ENCODE measurements at places on chromosomes 1 and 21.
A peak's percentile ranks its signal among the peaks of the same experiment; 100 is the strongest.

GRCh38 chr1:8669606-8670335, 147.7 kb downstream of the RERE start:
- no peak for DNase-seq

GRCh38 chr1:110053552-110054428, 16.7 kb downstream of the ALX3 start:
- peak; percentile 2 for DNase-seq

- DNase-seq, result no peak
Observed at GRCh38 chr1:151502859-151503780, 8.1 kb upstream of the CGN start.

DNA sequence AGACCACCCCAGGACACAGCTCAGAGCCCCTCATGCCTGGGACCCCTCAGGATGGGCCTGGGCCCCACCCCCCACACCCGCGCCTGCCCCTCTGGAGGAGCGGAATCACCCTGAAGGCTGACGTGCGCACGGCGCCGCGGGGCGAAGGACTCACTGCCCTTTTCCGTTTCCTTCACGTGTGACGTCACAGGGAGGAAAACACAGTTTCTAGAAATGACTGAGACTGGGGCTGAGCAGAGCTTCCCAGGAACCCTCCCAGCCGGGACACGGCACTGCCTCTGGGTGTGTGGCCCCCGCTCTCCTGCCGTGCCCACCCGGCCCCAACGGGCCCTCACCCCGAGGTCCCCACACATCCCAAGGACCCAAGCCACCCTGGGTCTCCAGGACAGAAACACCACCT, 5.4 kb upstream of the TNFRSF4 start:
- DNase-seq, result no peak

- no peak for DNase-seq
Observed at GRCh38 chr1:75579046-75579445, 31.9 kb downstream of the SLC44A5 start.

DNA sequence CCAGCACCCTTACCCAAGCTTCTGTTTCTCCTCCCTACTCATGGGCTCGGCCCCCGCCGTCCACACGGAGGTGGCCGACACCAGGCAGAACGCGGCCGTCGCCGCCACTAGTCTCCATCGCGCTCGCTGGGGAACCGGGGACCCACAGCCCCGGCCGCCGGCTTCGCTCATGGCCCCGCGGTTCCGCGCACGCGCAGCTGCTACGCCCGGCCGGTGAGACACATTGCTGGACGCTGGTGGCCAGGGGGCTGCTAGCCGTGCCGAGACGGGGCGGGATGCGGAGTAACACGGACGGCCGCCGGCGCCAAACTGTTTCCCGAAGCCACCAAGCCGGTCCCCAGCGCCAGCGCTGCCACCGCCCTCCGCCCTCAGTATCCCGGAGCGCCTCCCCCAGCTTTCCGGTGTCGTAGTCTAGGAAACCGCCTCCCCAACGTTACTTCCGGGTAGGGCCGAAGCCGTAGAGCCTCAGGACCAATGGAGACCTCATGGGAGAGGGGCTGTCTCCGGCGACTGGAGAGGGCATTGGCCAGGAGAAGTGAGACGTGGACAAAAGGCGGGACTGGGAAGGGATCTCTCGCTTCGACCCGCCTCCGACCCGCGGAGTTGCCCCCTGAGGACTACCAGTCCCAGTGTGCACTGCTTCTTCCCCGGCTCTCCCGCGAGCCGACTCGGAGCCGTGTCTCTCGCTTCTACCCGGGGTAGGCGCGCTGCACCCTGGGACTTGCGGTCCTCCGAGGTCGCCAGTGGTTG, at the start of gene EDEM3:
TSS of gene EDEM3 (minus strand) at position 383 of the 750 bp plus-strand sequence. CDS start at position 171, 212 bp downstream.
- DNase-seq, result peak; percentile 97

DNA sequence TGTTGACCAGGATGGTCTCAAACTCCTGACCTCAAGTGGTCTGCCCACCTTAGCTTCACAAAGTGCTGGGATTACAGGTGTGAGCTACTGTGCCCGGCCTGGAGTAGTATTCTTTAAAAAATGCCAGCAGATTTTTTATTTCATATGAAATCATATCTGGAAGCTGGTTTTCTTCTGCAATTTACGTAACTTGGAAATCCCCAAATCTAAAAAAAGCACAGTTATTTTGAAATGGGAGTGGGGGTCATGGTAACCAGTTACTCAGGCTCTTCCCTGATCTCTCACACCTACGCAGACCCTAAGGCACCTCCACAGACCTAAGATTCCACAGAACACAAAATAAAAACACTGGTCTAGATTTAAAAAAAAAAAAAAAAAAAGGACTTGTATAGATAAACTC, 219.8 kb downstream of the DAB1 start:
- DNase-seq, result no peak

DNA sequence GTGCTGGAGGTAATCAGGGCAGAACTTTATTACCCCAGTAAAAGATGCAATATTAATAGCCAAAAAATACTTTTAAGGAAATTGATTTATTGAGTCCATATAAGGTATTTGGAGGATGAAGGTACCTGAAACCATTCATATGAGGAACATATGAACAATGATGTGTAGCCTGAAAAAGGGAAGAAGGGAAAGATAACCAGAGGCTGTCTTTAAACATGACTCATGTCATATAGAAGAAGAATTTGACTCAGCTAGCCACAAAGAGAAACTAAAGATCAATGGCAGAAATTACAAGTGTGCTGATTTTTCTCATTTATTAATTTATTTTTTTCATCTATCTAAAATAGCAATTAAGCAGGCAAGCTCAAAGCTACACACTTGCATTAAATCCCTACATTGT, 136.2 kb upstream of the DUSP10 start:
- no peak for DNase-seq

- no peak for DNase-seq
Observed at GRCh38 chr1:90007979-90008404, 13.1 kb downstream of the ZNF326 start.

DNA sequence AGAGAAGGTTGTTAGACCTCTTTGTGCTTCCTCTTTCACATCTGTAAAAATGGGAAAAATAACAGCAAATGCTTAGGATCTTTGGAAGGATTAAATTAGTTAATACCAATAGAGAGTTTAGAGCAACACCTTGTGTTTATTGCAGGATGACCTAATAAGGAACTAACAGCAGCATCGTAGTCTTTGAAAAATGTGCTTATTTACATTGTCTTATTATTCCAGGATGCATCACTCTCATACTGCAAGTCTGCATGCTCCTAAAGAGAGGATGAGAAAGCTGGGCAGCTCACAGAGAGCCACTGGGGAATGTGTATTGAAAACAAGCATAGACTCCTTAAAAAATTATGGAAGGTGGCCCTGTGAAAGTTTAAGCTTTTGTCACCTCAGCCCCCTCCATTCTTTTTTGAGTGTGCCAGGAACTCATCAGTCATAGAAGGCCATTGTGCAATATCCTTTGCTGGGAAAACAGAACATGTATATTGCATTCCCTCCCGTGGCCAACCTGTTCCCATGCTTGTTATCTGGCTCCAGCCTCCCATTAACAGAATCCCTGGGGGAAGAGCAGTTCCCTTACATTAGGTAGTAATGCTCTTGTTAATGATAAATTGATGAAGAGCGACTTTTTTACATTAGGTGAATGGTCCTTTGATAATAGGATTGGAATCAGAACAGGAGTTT, 180.7 kb downstream of the ZNF326 start:
- DNase-seq, result no peak

GRCh38 chr1:228356897-228357680, 49.5 kb downstream of the TRIM11 start:
- no peak for DNase-seq

GRCh38 chr1:83113652-83114051, 885.3 kb downstream of the TTLL7 start:
- DNase-seq, result no peak

DNA sequence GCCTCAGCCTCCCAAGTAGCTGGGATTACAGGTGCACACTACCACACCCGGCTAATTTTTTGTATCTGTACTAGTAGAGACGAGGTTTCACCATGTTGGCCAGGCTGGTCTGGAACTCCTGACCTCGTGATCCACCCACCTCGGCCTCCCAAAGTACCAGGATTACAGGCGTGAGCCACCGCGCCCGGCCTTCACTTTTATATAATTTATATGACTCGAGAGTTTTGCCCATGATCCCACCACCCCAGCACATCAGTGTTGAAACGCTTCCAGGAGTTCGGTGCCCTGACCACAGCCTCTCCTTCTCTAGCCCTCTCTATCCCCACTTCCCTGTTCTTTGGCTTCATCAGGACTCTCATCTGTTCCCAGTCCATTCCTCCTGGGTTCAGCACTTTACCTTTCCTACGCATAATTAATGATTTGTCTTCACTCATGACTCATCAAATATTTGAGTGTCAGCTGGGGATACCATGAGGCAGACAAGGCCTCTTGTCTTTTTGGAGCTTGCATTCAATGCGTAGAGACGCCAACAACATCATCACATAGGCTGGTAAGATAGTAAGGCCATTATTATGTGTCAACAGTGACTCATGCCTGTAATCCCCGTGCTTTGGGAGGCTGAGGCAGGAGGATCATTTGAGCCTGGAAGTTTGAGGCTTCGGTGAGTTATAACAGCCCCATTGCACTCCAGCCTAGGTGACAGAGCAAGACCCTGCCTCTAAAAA, 1.4 kb downstream of the PMF1 start:
- DNase-seq, result no peak

GRCh38 chr21:43654806-43655489, 4.3 kb downstream of the HSF2BP start:
- DNase-seq, result no peak

GRCh38 chr1:18413541-18414305, 67.0 kb upstream of the KLHDC7A start:
- DNase-seq, result peak; percentile 33

- no peak for DNase-seq
Observed at GRCh38 chr1:177211231-177211630, 40.5 kb downstream of the BRINP2 start.

DNA sequence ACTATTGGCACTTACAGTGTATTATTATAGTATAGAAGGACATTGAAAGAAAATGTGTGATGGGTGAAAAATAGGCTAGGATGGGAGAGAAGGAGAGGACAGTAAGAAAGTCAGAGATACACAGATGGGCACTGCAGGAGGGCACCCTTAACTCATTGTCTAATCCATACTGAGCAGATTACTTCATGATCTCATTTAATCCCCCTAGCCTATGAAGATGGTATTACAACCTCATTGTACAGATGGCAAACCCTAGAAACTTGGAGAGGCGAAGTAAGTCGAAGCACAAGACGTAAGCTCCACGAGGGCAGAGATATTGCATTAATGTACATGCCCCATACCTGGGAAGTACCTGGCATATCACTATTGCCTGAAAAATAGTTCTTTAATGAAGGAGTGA, 346.9 kb upstream of the DAB1 start:
- no peak for DNase-seq

DNA sequence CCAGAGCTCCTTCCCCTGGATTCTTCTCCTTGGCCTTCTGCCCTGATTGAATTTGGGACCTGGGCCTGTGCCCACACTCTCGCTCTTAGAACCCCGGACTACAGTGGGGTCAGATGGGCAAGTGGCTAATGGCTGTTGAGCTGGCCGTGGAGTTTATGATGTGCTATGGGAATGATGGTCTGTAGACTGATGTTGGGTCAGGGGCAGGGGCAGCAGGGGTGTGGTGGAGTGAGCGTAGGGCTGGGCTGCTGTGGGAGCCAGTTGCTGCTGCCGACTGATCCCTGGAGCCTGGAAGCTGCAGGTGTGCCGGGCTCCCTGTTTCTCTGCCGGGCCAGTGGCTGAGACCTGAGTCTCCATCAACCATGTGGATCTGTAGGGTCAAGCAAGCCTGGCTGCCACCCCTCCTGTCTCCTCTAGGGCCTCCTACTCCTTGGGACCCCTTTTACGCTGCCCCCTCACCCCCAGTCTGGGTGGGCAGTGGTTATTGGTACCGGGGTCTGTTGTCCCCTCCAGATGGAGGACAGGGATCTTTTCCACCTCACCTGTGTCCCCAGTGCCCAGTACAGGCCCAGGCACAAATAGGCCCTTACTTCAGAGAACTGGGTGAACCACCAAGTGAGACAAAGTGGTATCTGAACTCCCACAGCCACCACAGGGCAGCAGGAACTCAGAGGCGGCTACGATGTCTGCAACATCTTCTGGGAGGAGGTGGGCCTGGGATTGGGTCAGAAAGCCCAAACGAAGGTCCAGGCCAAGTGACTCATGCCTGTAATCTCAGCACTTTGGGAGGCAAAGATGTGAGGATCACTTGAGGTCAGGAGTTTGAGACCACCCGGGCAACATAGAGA, 5.1 kb downstream of the PODN start:
- no peak for DNase-seq

GRCh38 chr1:96764469-96764868, 42.9 kb downstream of the PTBP2 start:
- DNase-seq, result no peak

DNA sequence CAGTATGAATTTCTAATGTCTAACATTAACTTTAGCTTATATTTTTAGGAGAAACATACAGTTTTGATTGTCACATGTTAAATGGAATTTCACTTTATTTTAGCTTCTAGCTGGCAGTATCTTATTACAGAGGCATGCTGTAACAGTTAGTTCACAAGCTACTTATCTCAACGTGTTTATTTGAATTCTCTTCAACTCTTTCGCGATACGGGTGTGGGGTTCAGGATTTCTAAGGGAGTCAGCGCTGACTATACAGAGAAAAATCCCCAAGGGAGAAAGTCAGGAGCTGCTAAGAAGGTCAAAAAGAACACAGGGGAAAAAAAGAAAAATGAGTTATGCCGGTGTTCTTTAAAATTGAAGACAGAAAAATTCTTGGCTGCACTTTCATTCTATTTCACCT, 296.2 kb downstream of the VAV3 start:
- no peak for DNase-seq

DNA sequence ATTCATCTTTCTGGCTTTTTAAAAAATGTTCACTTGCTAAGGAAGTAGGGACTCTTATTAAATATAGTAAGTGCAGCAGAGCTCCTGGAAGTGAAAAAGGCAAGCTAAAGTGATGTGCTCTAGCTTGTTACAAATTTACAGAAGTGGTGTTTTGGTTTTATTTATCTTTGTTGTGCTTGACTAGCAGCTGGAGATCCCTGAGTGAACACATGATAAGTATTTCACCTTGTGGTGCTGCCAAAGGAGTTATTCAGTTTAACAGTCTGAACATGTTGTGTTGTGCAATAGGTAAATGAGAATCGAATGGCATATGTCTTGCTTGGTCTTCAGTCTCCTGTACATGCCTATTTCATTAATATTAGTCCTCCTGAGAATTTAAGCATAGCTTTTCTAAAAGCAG, 315.7 kb downstream of the TPR start:
- DNase-seq, result peak; percentile 6

- no peak for DNase-seq
Observed at GRCh38 chr21:41929248-41929647, 24.6 kb downstream of the C2CD2 start.

- DNase-seq, result peak; percentile 13
Observed at GRCh38 chr1:181033128-181033798, 520 bp upstream of the MR1 start.
